MG63 (cell line): ENCODE measurements at places on chromosomes 16 and 17. TPM values are rescaled to one million over a fixed set of nuclear protein-coding genes. Genes with fewer than 3 reads are reported as not detected.

GRCh38 chr16:88527186-88527936 lies 42.8 kb upstream of the ZC3H18 start:
- no peak for DNase-seq

GRCh38 chr17:41785091-41785858 lies 1.2 kb downstream of the JUP start:
- DNase-seq: no peak

- no peak for DNase-seq
Measured at GRCh38 chr17:34360601-34361270, 2.3 kb downstream of the CCL1 start.

DNA sequence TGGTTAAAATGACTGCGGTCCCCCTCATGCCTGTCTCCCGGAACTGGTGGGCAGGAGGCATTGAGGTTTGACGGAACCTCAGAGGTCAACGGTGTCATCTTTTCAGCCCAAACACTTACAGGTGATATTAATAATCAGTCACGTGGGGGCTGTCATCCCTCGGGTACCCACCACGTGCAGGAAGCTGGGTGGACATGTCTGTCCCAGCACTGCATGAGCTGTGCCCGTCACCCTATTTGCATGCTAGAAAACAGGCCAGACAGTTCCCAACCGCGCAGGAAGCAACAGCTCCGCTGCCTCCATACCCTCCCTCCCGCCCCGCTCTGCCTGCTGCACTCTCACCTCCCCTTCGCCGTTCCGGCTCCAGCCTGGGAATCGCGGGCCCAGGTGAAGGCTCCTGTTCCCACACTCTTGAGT lies 1.4 kb downstream of the SYNGR3 start:
- DNase-seq: no peak

DNA sequence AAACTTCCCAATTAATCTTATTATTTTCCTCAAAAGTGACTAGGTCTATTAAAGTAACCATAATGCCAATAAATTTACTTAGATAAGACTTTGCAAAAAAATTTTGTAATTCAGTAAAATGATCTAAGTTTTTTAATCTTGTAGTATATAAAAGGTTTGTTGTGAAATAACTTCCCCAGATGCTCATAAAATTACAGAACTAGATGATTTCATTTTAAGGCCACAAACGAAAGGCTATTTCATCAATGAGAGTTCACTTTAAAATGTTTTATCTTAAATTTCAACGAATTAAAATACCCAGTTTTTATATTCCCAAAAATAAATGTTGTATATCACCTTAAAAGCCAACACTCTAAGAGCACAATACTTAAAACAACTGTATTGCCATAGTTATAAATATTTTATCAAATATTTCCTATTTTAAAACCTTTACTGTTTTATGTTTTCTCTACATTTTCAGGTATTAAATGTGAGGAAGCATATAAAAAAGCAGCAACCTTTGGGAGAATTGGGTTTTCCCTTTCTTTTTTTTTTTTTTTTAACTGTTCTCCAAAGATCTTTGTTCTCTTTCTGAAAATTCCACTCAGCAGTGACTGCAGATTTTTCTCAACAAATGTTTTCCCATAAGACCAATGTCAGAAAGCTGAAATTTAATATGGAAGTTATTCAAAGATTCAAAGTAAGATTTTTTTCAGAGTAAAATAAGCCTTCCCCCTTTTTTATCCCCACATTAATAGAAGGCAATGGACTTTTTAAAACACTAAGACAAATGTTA lies 169.9 kb downstream of the CYB561 start:
- DNase-seq: no peak

DNA sequence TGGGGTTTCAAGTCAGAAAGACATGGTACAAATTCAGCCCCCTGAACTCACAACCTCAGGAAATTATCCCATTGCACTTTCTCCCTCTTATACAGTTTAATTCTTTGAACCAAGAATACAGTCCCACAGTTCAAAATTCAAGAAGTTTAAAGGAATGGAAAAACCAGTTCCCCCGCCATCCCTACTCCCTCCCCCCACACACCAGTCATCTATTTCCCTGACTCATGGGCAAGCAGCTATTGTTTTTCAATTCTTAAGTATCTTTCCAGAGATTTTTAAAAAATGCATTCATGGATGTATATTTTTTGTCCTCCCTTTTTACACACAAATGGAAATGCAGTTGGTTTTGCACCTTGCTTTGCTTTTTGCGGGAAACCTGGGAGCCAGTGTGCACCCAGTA lies 7.3 kb downstream of the SYCE1L start:
- no peak for DNase-seq

DNA sequence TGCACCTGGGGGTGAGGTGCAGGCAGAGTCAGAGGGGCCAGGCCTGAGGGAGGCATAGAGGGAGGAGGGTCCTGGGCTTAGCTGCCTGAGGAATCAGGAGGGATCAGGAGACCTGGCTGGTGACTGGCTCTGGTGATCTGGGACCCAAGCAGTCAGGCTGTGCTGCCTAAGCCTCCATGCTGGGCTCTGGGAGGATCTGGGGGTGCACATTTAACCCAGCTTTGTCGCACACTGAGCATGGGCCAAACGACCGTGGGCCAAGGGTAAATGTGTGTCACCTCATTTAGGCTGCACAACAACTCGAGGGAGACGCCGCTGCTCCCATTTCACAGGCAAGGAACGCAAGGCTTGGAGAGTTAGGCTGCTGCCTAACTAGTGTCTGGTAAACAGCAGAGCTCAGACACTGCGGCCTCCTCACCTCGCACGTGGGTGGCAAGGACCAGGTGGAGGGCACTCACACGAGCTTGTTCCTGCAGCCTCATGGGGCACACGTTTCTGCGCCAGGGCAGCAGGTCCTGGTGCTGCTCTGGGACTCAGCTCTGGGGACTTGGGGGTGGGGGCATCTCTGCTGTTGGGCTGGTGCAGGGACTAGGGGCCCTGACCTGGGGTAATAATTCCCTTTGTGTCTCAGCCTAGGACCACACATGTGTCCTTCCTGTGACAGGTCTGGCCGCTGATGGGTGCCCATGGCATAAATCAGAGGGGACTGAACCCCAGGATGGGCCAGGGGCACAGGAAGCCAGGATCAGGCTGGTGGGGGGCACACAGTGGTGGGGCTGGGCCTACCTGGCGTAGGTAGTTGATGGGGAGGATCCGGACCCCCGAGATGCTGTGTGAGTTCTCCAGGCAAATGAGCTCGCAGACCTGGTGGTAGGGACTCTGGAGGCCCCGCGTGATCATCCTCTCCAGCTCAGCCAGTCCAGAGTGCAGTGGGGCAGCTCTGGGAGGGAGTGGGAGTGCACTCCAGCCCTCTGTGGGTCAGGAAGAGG lies 18.7 kb downstream of the TMEM235 start:
- no peak for DNase-seq

DNA sequence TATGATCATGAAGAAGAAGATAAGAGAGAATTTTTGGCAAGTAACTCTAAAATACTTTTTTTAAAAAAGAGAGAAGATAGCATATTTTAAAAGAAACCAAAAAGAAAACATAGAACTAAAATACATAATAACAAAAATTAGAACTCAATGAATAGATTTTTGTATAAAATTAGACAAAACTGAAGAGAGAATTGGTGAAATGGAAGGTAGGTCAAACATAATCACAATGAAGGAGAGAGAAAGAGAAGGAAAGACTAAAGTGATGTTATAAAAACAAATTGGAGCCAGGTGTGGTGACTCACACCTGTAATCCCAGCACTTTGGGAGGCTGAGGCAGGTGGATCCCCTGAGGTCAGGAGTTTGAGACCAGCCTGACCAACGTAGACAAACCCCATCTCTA lies 211.5 kb downstream of the AXIN2 start:
- no peak for DNase-seq

GRCh38 chr17:76529224-76530094 lies 8.1 kb downstream of the CYGB start:
- DNase-seq: peak; percentile 99

MRPL27 gene
- total RNA-seq: 74.4 and 99.7 TPM in 2 replicates

LRRC37A3 gene
- total RNA-seq: 4.0 and 6.1 TPM in 2 replicates

PRKCA gene
- 16.6 and 17.3 TPM in 2 replicates for total RNA-seq
